ENCODE measurements at places on chromosomes 4 and X.

- peak; percentile 61 for DNase-seq
These were observed 329.4 kb downstream of the HNRNPD start for GRCh38 chr4:82044141-82044993.

DNA sequence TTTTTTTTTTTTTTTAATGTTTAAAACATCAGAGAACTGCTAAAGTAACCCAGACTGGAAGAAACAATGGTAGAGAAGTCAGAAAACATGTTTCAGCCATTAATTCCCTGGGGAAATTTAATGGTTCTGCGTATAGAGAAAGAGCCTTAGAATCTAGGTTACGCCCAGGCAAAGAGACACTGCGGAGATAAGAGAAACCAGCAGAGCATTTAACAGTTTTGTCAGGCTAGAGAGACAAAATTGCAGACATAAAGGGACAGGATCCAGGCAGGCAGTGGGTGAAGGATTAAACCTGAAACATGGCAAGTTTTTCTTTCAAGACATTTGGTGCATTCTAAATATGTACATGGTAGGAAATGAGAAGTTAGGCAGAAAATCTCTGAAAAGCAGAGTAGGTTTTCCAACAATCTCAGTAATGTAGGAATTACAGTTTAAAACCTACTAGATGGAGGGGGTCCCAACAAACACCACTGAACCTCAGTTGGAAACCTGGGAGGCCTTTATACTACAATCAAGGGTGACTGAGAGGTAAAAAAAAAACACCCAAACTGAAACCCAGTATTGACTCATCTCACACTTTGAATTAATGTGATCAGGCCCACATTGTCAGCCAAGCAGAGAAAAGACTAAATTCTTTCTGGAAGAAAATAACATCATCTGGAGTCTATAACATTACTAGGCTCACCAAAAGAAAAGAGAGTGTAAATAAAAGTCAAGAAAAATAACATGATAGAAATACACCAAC is 254.2 kb upstream of the NWD2 start:
- no peak for DNase-seq

DNA sequence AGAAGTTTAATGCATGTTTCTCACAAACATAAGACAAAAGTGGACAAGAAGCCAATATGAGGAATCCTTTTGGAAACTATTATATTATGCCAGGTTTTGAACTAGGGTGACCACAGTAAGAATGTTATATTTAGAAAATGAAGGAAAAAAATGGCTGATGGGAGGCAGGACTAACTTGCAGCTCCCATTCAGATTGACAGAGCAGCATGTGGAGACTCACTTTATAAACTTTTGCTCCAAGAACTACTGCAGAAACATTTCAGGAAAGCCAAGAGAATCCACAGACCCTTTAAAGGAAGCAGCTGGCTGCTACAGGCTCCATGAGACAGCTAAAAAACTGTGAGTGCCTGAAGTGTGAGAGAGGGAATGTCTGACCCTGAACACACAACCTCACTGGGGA is 738.6 kb upstream of the GRIA3 start:
- DNase-seq = no peak

GRCh38 chrX:129679901-129680300 is 25.1 kb upstream of the APLN start:
- no peak for DNase-seq

GRCh38 chr4:163109967-163110366 is 56.7 kb downstream of the NAF1 start:
- no peak for DNase-seq

DNA sequence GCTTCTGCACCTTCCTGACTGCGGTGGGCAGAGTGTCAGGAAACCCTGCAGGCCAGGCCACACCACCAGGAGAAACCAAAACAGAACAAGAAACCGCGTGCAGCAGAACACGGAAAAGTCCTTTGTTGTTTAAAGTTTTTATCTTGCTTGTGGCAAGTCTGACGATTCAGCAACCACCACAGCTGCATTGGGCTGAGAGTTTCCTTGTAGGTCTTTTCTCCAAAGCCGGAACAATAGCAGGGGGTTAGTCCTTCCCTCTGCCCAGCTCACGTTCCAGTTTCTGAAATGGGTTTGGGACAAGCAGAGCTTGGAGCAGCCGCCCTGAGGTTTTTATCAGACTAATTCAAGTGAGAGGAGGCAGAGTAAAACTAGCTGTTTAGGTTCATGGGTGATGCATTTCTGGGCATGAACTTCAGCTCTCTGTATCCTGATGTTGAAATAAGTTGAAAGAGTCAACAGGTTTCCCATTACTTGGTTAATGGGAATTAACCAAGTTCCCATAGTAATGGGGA is 216.9 kb downstream of the PTTG2 start:
- no peak for DNase-seq

DNA sequence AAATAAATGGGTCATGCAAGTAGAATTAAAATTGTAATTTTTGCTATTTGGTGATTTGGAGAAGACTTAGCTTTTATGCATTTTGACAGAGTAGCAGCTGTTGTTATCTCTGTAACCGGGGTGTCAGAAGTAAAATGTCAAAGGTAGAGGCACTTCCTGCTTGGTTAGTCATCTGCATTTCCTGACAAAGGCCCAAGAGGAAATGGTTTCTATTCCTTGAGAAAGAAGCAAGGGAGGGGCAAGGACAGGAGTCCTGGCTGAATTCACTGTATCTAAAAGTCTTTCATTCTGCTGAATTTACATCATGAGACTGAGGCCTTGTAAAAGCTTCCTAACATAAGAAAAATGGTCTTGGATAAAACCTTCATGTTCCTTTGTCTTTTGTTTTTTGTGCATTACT is 550.9 kb upstream of the BOD1L1 start:
- DNase-seq = no peak

DNA sequence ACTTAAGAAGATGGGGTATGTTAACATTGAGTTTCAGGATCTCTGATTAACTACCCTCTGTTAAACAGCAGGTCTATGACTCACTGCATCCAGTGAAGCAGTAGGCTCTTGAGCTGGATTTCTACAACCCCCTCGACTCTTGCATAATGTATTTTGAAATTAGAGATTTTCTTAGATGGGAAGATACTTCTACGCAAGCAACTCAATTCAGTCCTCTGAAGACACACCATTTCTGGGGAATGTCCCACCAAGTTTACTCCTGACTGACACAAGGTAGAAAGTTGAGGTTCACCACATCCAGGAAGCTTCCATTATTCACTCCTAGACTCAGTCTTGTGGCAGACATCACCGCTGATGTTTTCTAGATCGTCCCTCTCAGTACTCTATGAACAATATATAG is 12.9 kb downstream of the PALLD start:
- no peak for DNase-seq

GRCh38 chr4:7151668-7152227 is 40.6 kb upstream of the SORCS2 start:
- DNase-seq = no peak

GRCh38 chrX:73767017-73767416 is 204.0 kb downstream of the CHIC1 start:
- DNase-seq = no peak

GRCh38 chr4:31947101-31947500 is 1226.9 kb downstream of the PCDH7 start:
- DNase-seq = no peak

DNA sequence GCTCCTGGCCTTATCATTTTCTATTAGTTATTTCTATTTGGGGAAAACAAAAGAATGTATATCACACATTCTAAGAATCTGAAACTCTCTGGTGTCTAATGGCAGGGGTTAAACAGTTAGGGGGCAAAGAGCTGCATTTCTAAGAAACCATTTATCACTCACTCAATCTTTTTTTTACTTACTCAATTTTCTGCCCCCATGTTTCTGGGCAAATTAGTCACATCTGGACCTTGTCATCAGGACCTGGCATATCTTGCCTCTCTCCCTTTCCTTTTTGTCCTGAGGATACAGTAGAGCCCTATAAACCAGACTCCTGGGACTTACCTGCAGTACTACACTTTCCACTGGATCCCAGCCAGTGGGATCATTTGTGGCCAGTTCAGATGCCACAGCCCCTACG is 89.1 kb downstream of the ANXA3 start:
- DNase-seq = no peak

GRCh38 chrX:8919801-8920200 is 114.1 kb downstream of the FAM9B start:
- no peak for DNase-seq

All from right renal pelvis (tissue), 4 donors.